ENCODE measurements at places on chromosomes 2 and 18.

DNA sequence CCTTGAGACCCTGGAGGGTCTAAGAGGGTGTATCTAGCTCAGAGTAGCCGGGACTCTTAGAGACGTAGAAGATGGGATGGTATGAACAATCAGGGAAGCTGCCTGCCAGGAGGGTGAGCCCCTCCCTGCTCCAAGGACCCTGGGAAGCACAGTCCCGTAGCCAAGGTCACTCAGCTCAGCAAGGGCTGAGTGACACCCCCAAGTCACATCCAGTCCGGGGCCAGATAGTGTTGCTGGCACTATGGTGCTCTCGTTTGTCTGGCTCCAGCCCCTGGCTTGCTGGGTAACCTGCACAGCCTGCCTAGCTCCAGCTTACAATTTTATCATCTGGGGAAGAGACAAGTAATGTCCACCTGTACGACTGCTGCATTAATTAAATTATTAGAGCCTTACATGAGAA is 22.3 kb downstream of the REEP1 start:
- no peak for DNase-seq

- DNase-seq = no peak
These were observed 12.7 kb downstream of the GCKR start for GRCh38 chr2:27509326-27509725.

GRCh38 chr2:241855245-241855887 is 3.3 kb downstream of the PDCD1 start:
- DNase-seq = no peak

- no peak for DNase-seq
These were observed 156.6 kb upstream of the LHCGR start for GRCh38 chr2:48912110-48912509.

- no peak for DNase-seq
These were observed 48.1 kb downstream of the EMILIN2 start for GRCh38 chr18:2894841-2895370.

- peak; percentile 12 for DNase-seq
These were observed 36.7 kb downstream of the DYNC1I2 start for GRCh38 chr2:171723716-171724683.

GRCh38 chr2:171598713-171599319 is 76.5 kb downstream of the CYBRD1 start:
- DNase-seq = peak; percentile 72

DNA sequence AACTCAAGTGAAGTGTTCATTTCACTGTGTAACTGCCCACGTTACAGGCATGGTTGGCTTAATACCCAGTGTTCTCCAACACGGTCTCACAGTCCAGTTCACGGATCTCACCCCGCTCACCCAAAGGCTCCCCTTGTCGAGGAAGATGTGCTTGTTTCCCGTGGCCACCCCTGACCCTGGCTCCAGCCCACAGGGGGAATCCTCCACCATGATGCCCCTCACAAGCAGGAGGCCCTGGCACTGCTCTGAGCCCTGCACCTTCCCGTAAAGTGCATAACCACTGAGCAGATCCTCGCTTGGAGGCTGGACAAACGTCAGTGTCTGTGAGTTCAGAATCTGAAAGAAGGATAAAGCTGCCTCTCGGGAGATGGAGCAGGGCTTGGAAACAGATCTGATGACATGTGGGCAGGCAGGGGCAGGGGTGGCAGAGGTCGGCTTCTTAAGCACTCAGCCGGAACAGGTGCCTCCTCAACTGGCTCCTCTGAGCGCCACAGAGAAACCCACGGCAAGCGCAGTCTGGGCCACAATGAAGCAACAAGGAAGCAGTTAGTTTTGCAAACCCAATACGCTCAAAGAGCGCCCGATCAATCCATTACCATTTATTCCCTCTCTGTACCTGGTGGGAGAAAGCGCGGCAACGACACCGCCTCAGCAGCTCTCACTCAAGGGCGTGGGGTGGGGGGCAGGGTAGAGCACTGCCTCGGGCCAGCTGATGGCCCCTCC is 17.6 kb downstream of the HDAC4 start:
- DNase-seq = no peak

- no peak for DNase-seq
These were observed 28.9 kb upstream of the TMEM214 start for GRCh38 chr2:27003857-27004256.

- peak; percentile 62 for DNase-seq
These were observed 152.1 kb downstream of the NCK2 start for GRCh38 chr2:105896765-105897163.

DNA sequence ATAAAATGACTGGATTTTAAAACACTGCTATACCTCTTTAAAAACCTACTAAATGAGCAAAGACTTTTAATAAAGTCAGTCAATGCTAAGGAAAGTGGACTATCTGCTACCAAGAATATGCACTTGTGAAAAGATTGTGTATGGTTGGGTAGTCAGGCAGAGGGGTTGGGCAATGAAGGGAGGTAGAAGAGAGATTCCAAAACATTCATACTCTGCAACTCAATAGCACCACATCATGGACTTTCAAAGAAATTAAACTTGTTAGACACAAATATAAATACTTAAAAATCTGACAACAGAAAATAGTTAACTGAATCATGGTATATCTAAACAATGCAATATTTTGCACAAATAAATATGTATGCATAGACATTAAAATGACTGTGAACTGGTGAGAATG is 139.9 kb upstream of the MAPRE2 start:
- DNase-seq = no peak

DNA sequence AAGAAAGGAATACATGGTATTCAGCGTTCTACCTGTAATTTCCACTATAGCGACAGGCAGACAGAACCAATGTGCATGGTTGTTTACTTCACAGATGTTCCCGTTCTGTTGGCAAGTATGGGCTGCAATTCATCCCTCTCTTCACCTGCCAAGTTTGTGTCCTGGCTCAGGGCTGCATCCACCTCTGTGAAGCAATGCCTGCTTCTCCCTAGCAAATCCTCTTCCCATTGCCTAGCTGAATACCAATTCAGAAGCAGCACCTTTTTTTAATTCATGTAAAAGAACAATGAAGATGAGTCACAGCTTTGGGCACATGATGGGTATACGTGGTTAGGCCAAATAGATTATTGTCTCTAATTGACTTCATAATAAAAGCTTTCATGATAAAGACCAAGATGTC is 54.7 kb upstream of the LRATD1 start:
- DNase-seq = no peak

GRCh38 chr18:54392543-54393023 is 34.9 kb downstream of the C18orf54 start:
- DNase-seq = peak; percentile 52

- DNase-seq = peak; percentile 53
These were observed 52.2 kb downstream of the NRP2 start for GRCh38 chr2:205734436-205735037.

- no peak for DNase-seq
These were observed 117.3 kb downstream of the CTIF start for GRCh38 chr18:48656176-48656575.

DNA sequence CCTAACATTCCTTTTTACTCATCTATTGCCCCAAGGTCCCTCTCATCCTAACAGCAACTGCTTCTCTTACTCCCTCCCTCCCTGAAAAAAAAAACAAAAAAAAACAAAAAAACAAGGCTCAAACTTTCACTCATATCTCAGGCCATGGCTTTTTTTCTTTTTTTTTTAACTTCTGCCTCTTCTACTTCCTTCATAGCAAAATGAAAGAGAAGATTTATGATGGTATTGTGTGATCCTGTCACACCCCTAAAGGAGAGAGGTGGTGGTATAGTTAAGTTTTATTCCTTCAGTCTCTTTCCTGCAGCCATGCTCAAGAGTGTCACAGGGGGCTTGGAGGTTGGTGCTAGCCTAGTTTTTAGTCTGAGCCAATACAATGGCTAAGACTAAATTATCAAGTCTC is 21.5 kb upstream of the EPC2 start:
- DNase-seq = no peak

- DNase-seq = no peak
These were observed 37.7 kb downstream of the LHCGR start for GRCh38 chr2:48717846-48718245.

DNA sequence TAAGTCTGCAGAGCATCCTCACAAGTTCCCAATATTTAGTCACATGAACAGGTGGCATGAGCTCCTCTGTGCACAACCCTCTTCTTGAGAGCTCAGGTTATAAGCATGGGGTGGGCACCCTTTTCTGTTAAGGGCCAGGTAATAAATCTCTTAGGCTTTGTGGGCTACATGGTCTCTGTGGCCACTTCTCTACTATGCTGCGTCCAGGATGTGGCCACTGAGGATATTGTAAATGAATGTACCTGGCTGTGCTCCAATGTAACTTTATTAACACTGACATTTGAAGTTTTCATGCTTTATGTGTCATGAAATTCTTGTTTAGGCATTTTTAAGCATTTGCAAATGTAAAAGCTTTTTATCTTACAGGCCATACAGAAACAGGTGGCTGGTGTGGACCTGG is 116.8 kb upstream of the ST6GAL2 start:
- no peak for DNase-seq

- DNase-seq = no peak
These were observed 505.1 kb downstream of the CNTNAP5 start for GRCh38 chr2:124530203-124530602.

- DNase-seq = no peak
These were observed 6.8 kb upstream of the LRRTM1 start for GRCh38 chr2:80311304-80311703.

- no peak for DNase-seq
These were observed 31.8 kb downstream of the NCK2 start for GRCh38 chr2:105776560-105776928.

DNA sequence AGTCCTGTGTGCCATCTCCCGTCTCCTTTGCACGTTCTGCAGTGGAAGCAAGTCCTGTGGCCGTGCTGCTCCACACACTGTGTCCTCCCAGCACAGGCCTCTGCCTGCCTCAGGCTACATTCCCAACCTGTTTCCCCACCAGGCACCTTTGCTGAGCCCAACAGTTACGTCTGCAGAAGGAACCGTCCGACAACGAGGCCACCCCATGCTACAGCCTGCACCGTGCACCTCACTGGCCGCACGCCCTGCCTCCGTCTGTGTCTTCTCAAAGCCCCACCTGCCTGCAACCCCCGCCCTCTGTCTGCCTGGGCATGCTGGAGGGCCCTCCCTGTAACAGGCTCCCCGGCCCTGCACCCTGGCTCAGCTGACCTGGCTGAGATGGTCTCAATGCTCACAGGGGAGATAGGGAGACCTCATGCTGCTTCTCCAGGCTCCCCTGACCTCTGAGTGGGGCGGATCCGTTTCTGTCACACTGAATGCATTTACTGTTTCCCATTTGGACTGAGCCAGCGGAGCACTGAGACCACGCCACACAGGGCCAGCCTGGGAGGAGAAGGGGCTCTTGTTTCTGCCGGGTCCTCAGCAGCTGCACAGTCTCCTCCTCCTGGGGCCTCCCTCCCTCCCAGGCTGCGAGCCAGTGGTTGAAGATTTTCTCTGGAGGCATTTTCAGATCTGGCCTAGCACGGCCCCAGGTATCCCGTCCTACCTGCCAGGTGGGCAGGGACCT is 109.1 kb upstream of the OTOS start:
- peak; percentile 38 for DNase-seq

- DNase-seq = no peak
These were observed 55.8 kb downstream of the TTC27 start for GRCh38 chr2:32683520-32684086.

DNA sequence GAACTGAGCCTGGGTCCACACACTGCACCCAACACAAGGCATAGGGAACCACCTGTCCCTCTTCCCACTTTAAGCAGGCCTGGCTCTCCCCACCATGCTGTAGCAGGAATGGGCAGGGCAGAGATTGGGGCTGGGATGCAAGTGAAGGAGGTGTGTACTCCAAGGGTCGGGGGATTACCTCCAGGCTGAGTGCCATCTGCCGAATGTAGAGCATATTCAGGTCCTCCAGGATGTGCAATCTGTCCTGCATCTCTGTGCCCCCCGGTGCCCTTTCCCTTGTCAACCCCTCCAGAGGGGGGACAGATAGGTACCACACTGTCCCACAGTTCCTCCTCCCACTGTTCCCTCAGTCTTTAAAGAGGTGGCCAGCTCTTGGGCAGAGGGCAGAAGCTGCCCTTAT is 2.4 kb downstream of the RTKN start:
- DNase-seq = no peak

GRCh38 chr2:240991378-240992263 is 6.8 kb upstream of the SNED1 start:
- DNase-seq = peak; percentile 58

GRCh38 chr2:219056896-219057708 is 3.6 kb downstream of the IHH start:
- DNase-seq = no peak

- no peak for DNase-seq
These were observed 192.8 kb downstream of the ZFP36L2 start for GRCh38 chr2:43033466-43034241.

DNA sequence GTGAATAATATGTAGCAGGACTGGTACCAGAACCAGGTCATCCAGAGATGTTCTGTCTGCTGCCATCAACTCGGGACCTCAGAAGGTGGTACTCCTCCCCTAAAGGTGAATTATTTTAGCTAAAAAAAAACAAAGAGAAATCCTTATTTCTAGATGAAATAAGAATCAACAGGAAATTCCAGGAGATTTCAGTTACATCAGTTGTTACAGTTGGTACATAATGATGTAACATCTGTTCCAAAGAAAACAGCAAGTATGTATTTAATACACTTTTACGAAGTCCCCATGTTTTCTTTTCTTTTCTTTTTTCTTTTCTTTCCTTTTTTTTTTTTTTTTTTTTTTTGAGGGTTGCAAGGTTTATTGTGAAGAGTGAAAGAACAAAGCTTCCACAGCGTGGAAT is 33.6 kb upstream of the CD28 start:
- DNase-seq = no peak

GRCh38 chr18:13151656-13152055 is 66.9 kb upstream of the LDLRAD4 start:
- no peak for DNase-seq

DNA sequence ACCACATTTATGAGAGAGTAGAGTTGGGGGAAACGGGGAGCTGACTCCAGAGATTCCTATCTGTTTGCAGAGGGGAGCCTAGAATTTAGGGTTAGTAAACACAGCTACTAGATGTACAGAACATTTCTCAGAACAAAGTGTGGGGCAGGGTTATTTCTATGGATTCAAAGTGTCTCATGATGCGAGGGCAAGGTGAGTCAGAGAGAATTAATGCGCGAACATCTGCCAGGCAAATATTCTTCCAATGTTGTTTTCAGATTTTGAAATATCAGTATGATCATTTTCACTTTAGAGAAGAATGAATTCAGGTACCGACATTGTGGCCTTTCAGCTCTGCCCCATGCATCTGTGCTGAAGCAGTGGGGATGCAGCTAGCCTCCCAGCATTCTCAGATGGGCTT is 2.0 kb upstream of the DSEL start:
- DNase-seq = no peak

DNA sequence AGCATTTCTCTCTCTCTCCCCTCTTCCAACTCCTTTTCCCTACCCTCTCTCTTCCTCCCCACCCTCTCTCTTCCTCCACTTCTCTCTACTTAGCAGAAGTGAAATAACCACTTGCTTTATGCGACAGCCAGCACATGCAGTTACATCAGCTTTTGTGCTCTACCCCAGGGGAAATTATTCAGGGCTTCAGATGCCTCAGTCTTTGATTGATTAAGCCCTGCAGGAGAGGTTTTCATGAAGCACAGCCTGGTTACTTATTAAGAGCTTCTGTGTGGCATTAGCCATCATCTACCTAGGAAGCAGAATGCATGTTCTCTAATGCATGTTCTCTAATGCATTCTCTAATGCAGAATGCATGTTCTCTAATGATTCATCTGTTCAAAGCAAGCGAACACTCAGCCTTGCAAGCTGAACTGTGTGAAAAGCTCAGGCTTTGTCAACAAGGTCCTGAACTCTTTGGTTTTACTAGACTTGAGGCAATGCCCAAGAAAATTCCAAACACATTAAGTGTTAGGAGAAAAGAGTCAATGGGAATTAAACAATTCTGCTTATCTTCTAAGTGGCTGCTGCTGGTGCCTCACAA is 56.1 kb downstream of the LHCGR start:
- no peak for DNase-seq
